ENCODE measurements at places on chromosomes 2 and 18.
A peak's percentile ranks its signal among the peaks of the same experiment; 100 is the strongest.

DNA sequence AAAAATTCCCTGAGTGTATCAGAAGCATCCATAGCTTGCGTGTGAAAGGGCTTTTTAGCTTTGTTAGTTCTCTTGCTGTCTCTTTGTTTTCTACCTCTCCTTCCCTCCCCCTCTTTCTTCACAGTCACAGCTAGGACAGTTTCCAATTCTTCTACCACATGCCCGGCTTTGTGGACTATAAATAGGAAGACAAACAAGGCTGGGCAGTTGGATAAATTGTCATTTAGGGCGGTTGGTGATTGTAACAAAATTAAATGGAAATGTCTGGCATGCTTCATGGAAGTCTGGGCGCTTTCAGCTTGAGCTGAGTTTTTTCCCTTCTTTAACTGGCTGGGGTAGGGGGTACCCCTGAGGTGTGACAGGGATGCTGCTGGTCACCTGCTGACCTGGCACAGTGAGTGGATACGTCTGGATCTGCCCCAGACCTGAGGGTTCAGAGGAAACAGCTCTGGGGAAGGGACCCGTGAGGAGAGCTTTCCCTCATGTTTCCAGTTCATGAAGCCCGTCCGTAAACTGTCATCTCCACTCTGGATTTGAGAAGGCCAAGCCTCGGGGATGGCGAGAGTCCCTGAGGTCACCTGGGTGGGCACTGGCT is 29.0 kb upstream of the GIGYF2 start:
- no peak for DNase-seq

GRCh38 chr2:26396734-26397298 is 4.9 kb upstream of the DRC1 start:
- DNase-seq, result no peak

DNA sequence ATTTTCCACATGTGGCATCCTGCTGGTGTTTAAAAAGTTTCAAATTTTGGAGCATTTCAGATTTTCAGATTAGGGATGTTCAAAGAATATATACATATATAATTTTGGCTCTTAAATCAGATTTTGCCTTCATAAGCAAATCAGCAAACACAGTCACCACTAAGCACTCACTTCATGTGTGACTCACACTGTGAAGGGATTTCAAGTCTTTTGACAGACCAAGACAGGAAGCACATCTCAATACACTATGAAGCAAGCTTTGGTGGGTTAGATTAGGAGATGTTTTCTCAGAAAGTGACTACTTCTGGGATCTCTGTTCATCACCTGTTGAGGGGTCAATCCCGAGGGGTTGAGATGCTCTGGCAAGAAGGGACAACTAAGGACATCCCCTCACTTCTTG is 227.8 kb upstream of the RBBP8 start:
- no peak for DNase-seq

- DNase-seq, result no peak
Observed at GRCh38 chr2:53519918-53520841, 247.4 kb upstream of the CHAC2 start.

- no peak for DNase-seq
Observed at GRCh38 chr2:15818318-15818753, 122.0 kb upstream of the MYCN start.

- DNase-seq, result no peak
Observed at GRCh38 chr2:202703091-202703490, 68.3 kb downstream of the FAM117B start.

- DNase-seq, result no peak
Observed at GRCh38 chr2:218811382-218811781, 20.2 kb downstream of the PRKAG3 start.

- DNase-seq, result no peak
Observed at GRCh38 chr2:76251342-76251741, 540.6 kb upstream of the GCFC2 start.

- DNase-seq, result no peak
Observed at GRCh38 chr2:227082286-227082685, 81.7 kb downstream of the COL4A4 start.

GRCh38 chr18:2091937-2092336 is 479.4 kb downstream of the METTL4 start:
- DNase-seq, result no peak

DNA sequence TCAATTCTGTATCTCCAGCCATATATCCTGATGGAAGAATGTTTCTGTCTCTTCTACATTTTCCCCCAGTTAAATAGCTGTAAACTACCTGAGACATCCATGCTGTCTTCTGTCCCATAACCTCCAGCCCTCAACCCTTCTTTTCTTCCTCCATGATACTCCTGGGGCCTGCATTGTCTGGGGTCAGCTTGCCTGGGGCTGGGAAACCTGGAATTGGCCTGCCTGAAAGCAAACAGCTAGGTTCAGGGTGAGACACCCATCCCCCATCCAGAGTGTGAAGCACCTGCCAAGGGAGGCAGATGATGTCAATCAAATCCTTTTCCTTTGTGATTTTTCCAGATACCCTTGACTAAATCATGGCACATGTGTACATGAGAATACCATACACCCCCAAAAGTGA is 313.7 kb upstream of the MGAT5 start:
- no peak for DNase-seq

GRCh38 chr2:25275575-25275965 is 66.2 kb downstream of the DNMT3A start:
- no peak for DNase-seq

DNA sequence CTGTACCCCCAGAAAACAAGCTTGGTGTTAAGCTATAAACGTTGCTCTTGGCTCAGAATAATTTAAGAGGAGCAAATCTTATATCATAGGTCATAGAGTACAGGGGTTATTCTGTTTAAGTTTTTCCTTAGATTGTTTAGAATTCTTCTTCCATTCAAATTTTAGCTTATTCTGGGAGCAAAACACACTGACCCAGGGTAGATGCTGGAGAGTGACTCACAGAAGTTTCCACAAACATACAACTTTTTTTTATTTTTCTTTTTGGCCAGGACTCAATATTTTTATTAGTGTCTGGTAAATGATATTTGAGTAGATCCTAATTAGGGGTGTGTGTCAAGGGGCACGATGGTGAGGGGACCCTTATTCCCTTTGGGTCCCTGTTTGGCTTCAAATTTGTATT is 71.5 kb upstream of the PSME4 start:
- no peak for DNase-seq

DNA sequence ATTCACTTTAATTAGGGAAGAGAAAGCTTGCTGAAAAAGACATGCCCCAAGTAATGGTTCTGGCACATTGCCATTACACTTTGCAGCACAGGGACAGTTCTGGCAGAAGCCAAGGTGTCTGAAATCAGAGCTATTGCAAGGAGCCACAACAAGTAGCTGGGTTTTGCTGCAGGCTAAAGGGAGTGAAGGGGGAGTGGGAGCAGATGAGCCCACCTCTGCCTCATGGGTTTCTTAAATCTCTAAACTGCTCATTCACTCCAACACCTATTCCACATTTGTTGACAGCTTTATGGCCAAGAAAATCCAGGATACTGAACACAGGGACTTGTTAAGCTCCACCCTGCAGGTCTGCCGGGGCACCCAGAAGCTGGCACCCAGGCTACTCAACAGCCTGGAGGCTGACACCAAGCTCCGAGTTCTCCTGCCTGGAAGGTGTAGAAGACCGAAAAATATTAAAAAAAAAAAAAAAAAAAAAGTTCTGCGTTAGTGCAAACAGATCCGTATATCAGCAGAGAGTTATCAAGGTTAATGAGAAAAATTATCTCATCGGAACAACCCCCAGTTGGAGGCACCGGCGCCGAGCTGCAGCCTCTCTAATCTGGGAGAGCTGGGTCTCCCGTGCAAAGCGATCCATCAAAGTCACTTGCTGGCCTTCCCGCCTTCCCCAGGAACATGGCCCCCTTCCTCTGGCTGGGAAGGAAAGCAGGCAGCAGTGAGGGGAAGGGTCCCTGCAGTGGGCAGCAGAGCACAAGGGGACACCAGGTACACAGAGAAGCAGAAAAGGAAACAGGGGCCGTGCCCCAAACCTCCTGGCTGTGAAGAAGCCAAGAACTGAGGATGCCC is 123.7 kb downstream of the HNMT start:
- DNase-seq, result no peak

- no peak for DNase-seq
Observed at GRCh38 chr18:38010971-38011857, 445.6 kb upstream of the CELF4 start.

DNA sequence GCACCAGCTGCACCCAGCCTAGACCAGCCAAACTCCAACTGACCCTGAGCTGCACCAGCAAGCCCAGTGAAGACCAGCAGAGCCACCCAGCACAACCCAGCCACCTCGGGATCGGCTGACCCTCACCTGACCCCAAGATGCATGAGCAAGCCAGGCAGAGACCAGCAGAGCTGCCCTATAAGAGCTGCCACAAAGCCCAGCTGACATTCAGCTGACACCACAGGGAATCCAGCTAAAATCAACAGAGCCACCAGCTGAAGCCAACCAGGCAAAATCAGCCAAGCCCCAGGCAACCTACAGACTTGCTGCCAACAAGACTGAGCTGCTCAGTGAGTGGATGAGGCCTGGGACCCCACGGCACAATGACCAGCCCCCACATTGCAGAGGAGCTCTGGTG is 54.6 kb downstream of the CYP27C1 start:
- no peak for DNase-seq

DNA sequence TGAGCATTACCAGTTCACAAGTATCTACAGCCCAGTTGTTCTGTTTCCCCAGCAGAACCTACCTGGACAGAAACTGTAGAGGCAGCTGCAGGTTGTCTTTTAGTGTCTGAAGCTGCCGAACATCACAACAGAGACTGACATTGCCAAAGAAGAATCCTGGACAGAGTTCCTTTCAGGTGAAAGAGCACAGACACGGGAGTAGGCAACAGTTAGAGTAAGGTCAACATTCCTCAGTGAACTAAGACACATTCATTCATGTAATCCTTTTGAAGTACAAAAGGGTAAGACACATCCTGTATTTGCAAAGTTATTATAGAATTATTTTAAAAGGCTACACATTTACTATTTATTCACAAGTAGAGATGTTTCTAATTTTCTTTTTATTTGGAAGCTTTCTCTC is 14.3 kb downstream of the NPC1 start:
- no peak for DNase-seq

DNA sequence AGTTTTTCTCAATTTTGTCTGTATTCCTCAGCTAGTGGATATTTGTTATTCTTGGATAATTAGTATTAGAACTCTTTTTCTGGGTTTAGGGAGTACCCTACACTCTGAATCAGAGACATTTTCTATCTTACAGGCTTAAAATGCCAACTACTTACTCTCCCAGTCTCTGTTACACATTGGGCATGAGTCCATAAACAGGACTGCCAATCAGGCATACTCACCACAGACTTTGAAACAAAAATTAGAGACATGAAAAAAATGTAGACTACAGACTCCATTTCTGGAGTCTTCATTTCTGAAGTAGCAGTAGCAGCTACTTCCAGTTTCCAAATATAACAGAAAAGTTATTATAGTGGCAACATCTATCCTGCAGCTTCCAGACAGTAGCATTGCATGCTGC is 279.7 kb downstream of the MBD5 start:
- no peak for DNase-seq

DNA sequence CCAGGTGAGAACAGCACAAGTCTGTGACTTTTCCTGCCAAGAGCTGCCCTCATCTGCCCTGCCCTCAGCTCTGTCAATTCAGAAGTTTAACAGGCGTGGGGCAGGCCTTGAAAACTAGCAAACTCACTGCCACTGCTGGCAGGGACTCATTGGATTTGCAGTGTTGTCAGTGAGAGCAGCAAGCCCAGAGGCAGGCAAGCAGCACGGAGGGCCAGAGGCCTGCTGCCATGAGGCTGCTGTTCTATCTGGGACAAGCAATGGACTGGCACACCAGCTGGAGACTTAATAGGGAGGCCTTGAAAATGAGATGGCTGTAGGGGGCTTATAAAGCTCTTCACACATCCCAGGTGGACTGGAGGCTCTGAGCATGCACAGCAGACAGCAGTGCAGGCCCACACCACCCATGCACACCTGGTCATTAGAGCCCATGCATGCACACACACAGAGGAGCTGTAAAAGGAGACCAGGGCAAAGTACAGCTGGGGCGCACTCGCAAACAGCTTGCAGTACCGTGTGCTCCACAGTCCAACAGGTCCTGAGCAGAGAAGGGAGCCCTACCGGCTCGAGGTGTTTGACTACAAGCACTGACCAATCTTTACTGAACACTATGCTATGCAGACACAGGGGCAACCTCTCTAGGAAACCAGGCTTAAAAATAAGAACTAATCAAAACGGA is 28.7 kb downstream of the MGAT4A start:
- DNase-seq, result peak; percentile 11

GRCh38 chr2:46831869-46832265 is 83.7 kb downstream of the MCFD2 start:
- DNase-seq, result no peak

DNA sequence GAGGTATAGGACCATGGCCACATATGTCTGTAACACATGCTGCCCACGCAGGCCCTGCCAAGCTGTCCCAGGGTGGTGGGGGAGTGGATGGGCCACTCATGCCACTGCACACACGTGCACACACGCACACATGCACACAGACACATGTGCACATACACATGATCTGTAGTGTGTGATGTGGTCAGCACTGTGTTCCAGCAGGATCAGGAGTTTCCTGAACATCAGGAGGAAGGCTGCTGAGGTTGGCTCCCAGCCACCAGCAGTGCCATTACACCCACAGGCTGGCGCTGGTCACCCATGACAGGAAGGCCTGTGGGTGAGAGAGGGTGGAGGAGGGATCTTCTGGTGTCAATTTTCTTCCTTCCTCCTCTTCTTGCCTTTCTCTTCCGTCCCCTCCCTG is 44.7 kb downstream of the POMC start:
- no peak for DNase-seq

GRCh38 chr2:69211048-69211447 is 176.0 kb downstream of the GFPT1 start:
- no peak for DNase-seq

- DNase-seq, result no peak
Observed at GRCh38 chr18:38993342-38993741, 1427.7 kb upstream of the CELF4 start.

GRCh38 chr2:9696731-9697130 is 65.9 kb upstream of the YWHAQ start:
- no peak for DNase-seq

GRCh38 chr18:70377317-70377799 is 88.5 kb downstream of the SOCS6 start:
- DNase-seq, result no peak

GRCh38 chr2:126656431-126657147 is 631 bp downstream of the GYPC start:
- no peak for DNase-seq

DNA sequence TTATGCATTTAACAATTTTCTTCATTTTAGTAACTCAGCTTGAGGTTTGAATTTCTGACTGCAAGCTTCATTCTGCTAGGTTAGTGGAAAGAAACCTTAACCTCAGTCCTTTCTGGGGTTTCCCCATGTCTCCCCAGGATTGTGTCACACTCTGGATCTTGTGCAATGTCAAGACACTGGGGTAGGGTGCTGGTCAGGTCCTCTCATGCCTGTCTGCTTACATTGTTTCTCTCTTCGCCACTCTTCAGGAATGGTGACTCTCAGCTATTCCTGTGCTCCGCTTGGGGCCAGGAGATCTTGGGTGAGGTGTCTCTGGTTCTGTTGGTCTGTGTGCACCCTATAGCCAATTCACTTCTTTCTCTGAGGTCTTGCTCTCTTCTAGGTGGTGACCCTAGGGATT is 23.9 kb downstream of the CTLA4 start:
- no peak for DNase-seq

GRCh38 chr2:160246356-160246755 is 46.3 kb upstream of the ITGB6 start:
- no peak for DNase-seq

- DNase-seq, result no peak
Observed at GRCh38 chr2:111624411-111625156, 259.4 kb downstream of the ANAPC1 start.

- no peak for DNase-seq
Observed at GRCh38 chr2:176931588-176932563, 280.7 kb upstream of the HNRNPA3 start.
